K562 (cell line): ENCODE measurements at places on chromosomes 2 and 18. TPM values are rescaled to one million over a fixed set of nuclear protein-coding genes. Genes with fewer than 3 reads are reported as not detected.
A peak's percentile ranks its signal among the peaks of the same experiment; 100 is the strongest.

The RNF152 gene
- 0.02 and 0.04 TPM in 2 replicates for total RNA-seq

The SPDYA gene
- total RNA-seq = 0.16 and 0.27 TPM in 2 replicates

DNA sequence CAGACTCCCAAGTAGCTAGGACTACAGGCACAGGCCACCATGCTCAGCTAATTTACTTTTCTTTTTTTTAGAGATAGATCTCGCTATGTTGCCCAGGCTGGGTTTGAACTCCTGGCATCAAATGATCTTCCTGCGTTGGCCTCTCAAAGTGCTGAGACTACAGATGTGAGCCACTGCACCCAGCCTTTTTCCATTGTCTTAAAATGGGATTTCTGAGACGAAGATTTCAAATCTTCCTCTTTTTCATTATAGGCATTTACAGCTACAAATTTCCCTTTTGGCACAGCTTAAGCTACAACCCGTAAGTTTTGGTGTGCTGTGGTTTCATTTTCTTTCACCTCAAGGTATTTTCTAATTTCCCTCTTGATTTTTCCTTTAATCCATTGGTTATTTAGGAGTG, 8.6 kb downstream of the GNLY start:
- H3K27me3 ChIP-seq = peaks cover 9% of the 10 kb centered on the region; the same call in 1 of the 2 replicates
- 0 out of 2 replicates have a peak, but pooled peaks cover 5% of the 10 kb centered on the region for H3K4me1 ChIP-seq
- no peak overlapping the region for H3K4me3 ChIP-seq
- no peaks in the 10 kb centered on the region for H3K36me3 ChIP-seq

GRCh38 chr18:73973972-73974371, 173.7 kb downstream of the FBXO15 start:
- no peak overlapping the region for H3K27ac ChIP-seq
- no peaks in the 10 kb centered on the region for H3K36me3 ChIP-seq
- no peaks in the 10 kb centered on the region for H3K27me3 ChIP-seq

- H3K27me3 ChIP-seq = peaks cover 30% of the 10 kb centered on the region; the same call in 1 of the 2 replicates
- peaks cover 4% of the 10 kb centered on the region; the same call in 1 of the 2 replicates for H3K4me1 ChIP-seq
- no peaks in the 10 kb centered on the region for H3K36me3 ChIP-seq
- DNase-seq = no peak
- no peak overlapping the region for H3K27ac ChIP-seq
These were observed 31.0 kb upstream of the TNS1 start for GRCh38 chr2:218033590-218034496.

DNA sequence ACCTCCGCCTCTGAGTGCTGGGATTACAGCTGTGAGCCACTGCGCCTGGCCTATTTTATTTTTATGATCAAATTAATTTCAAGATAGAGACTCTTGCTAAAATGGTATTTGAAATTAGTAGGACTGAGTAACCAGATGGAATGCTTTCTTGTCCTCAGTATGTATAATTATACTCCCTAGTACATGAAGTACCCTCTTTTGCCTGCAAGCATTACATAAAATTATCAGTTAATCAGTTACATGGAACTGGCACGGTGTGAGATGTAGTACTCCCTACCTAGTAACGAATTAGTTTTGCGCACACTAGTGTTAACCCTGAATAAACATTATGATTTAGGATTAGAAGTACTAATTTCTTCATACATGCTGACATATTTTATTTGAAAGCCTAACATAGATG, 41.6 kb downstream of the RBBP8 start:
- no peaks in the 10 kb centered on the region for H3K4me1 ChIP-seq
- no peak overlapping the region for H3K27ac ChIP-seq
- peaks cover 78% of the 10 kb centered on the region; the same call in 2 of the 3 replicates for H3K36me3 ChIP-seq
- no peak overlapping the region for H3K4me3 ChIP-seq
- DNase-seq = no peak
- no peaks in the 10 kb centered on the region for H3K27me3 ChIP-seq

DNA sequence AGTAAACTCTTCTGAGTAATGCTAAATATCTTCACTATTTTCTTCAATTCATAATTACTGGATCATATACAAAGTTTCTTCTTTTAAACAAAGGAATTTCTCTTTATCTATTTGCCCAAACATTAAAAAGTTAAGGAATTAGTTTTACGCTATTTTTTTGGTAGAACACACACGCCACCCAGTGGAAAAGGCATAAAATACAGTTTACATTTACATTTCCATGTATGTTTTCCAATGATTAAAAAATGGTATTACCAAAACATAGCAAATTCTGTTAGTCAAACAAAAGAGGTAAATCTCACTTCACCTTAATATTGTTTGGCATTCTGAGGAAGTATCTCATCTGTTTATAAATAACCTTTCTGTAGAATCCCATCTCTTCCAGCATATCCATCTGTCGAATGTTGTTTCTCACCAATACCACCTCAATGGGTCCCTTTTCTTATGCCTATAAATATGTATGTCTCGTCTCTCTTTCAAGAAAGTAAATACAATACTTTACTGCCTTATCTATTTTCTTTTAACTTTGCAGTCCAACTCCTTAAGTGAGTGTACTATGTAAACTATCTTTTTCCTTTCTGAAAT, 7.2 kb downstream of the BOLL start:
- no peak overlapping the region for H3K27ac ChIP-seq
- no peaks in the 10 kb centered on the region for H3K36me3 ChIP-seq
- DNase-seq = peak; percentile 7
- no peak overlapping the region for H3K4me3 ChIP-seq

DNA sequence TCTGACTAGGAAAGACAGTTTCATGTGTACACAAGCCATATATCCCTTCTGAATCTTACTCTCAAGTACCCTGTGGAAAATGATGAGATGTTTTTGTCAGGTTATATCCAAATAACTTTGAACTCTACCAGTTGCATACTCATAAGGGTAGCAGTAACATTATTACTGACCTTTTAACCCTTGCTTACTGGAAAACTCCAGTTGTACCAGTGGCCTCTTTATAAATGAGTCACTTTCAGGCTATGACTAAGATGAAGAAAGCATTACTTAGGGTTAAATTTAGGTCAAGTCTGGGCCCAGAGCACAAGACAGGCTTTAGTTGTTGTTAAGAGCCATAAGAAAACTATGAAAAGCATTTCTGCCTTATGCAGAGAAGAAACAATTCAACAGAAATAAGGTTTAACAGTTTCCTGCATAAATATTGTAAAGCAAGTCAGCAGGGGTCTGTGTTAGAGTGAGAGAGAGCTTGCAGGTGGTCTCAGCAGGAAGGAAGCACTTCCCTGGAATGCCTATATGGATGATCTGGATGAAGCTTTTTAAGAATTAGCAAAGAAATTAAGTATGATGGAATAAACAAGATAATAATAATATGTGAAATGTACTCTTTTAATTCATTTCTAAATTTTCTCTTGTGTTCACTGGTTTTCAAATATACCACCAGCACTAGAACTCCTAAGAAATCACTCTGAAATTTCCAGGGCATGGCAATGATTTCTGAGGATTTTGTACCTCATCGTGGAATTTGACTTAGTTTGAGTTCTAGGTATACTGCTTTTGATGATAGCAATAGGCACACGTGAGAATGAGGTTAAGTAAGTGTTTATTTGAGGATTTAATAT, 126.6 kb downstream of the UBE2E3 start:
- DNase-seq = no peak
- no peaks in the 10 kb centered on the region for H3K27me3 ChIP-seq
- no peaks in the 10 kb centered on the region for H3K36me3 ChIP-seq
- no peak overlapping the region for H3K4me3 ChIP-seq
- H3K27ac ChIP-seq = no peak overlapping the region
